GM12892 (cell line): ENCODE measurements at places on chromosomes 1 and 21.

DNA sequence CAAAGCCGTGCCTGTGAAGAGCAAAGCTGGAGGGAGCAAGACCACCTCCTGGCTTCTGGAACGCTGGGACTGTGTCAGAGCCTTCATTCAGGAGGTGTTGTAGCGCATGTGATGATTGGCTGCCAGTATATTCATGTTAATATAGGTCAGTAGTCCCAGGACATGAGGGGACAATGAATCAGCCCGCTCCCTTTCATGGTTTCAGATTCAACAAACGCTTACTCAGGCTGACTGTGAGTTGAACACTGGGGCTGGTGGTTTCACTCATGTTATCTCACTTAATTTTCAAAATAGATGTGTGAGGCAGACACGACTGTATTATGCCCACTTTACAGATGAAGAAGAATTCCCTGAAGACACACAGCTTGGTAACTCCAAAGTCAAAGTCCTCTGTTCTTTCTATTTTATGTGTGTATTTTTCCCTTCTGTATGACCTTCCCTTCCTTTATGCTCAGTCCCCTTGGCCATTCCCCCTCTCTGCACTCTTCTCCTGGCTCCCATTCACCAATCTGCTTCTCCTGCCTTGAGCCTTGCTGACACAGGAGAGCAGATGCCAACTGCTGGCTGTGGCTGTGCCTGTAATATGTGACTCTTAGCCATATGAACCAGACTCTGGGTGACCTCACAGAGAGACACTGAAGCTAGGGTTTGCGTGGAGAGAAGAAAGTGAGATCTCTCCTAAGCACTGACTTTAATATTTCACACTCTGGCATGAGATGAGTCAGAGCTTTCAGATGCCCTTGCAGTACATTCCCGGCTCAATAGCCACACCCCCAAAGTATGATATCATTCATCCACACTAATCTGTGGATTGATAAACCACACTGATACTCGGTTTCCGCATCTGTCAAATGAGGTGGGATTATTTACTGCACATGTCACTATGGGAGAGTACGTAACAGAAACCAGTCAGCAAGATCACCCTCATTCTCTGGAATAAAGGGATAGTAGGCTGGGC is 31.4 kb upstream of the KIRREL1 start:
- no peak for DNase-seq

- no peak for DNase-seq
Observed at GRCh38 chr21:41526478-41527087, 18.6 kb upstream of the TMPRSS2 start.

DNA sequence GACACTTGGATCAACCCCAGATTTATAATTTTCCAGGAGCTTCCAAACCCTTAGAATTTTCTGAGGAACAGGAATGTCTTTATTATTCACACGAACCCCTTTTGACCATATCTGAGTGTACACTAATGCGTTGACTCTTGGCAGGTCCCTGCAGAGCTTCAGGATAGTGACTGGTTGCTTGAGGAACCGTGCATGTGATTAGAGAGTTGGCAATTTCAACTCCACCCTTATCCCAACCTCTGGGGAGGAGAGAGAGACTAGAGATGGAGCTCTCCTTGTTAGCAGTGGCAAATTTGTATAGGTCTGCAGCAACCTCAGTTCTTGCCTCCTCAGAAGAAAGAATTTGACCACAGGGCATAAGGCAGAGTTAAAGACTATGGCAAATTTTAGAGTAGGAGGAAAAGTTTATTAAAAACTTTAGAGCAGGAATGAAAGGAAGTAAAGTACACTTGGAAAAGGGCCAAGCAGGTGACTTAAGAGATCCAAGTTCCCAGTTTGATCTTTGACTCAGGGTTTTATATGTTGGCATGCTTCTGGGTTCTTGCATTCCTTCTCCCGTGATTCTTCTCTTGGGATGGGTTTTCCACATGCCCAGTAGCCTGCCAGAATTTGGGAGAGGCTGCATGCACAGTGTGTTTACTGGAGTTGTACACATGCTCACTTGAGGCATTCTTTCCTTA is 93.8 kb upstream of the ETV3 start:
- no peak for DNase-seq

- DNase-seq = no peak
Observed at GRCh38 chr1:41847733-41848132, 71.0 kb downstream of the HIVEP3 start.

- no peak for DNase-seq
Observed at GRCh38 chr1:205927676-205928075, 15.6 kb downstream of the SLC26A9 start.

DNA sequence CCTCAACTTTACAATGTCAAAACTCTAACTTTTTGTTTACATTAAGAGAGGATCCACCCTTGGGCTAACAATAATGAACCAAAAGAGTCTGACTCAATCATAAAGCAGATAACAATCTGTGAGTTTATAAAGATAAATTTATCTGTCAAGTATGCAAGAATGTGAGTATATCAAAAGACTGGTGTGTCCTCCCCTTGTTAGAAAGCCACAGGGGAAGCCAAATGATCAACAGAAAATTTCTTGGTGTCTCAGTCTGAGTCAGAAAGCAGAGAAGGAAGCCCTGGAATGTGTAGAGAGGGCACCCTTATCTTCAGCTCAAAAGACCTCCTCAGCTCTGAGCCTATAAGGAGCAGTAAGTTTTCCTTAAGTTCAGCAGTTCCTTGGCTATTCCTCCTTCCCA is 13.9 kb upstream of the PDIK1L start:
- DNase-seq = no peak

DNA sequence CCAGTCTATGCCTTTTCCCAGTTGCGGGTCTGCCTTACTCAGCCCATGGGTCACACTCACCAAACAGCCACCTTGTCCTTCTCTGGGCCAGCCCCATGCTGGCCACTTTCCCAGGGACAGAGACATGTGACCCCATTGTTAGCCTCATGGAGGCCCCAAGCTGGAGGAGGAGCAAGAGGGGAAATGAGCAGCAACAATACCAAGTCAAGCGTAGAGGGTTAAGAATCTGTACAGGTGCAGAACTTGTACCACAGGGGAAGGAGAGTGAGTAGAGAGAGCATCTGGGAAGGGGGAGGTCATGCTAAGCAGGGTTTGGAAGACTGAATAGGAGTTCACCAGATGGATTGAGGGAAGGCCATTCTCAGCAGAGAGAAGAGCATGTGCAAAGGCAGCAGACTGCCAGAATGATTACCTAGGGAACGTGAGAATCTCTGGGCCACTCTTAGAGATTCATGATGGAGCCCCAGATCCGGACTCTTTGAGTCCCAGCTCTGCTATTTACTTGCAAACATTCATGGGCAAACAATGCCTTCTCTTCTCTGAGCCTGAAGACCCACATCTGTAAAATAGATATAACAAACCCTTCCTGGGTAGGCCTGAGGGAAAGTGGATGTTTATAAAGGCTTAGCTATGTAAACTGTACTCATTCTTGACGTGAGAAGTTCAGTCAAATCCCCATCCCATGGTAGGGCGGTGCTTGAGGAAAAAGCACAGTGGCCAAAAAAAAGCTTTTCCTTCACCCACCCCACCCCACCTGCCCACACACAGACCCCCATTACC is 2.8 kb upstream of the SLC2A1 start:
- no peak for DNase-seq

GRCh38 chr1:7508052-7508933 is 262.8 kb upstream of the VAMP3 start:
- no peak for DNase-seq

DNA sequence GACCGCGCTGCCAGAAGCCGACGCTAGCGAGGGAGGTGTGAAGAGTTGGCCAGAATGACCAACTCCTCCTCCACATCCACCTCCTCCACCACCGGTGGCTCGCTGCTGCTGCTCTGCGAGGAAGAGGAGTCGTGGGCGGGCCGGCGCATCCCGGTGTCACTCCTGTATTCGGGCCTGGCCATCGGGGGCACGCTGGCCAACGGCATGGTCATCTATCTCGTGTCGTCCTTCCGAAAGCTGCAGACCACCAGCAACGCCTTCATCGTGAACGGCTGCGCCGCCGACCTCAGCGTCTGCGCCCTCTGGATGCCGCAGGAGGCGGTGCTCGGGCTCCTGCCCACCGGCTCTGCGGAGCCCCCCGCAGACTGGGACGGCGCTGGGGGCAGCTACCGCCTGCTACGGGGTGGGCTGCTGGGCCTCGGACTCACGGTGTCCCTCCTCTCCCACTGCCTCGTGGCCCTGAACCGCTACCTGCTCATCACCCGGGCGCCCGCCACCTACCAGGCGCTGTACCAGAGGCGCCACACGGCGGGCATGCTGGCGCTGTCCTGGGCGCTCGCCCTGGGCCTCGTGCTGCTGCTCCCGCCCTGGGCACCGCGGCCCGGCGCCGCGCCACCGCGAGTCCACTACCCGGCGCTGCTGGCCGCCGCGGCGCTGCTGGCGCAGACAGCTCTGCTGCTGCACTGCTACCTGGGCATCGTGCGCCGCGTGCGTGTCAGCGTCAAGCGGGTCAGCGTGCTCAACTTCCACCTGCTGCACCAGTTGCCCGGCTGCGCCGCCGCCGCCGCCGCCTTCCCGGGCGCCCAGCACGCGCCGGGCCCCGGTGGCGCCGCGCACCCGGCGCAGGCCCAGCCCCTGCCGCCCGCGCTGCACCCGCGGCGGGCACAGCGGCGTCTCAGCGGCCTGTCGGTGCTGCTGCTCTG is 1.2 kb downstream of the GPR88 start:
- no peak for DNase-seq

DNA sequence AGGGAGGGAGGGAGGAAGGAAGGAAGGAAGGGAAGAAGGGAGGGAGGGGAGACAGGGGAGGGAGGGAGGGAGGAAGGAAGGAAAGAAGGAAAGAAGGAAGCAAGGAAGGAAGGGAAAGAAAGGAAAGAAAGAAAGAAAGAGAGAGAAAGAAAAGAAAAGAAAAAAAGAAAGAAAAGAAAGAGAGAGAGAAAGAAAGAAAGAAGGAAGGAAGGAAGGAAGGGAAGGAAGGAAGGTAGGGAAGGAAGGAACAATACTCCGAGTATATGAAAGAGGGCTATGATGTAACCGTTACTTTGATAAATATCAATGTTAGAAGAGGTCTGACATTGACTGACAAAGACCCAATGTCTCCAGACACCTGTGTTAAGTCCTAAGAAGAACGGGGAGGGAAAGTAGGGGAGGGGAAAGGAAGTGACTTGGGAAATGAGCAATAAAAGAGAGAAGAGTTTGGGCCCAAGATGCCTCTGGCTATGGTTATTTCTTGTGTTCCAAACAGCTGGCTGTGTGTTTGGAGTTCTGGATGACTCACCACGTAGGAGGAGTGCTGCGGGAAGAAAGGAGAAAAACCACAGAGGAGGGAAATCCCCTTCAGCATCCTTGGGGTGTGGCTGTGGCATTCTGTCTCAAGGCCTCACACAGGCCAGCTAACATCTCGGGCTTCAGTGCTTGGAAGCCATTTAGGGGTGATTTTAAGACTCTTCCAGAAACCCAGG is 37.0 kb upstream of the RXRG start:
- no peak for DNase-seq
